ENCODE measurements at places on chromosomes 2 and 18.
A peak's percentile ranks its signal among the peaks of the same experiment; 100 is the strongest.

DNA sequence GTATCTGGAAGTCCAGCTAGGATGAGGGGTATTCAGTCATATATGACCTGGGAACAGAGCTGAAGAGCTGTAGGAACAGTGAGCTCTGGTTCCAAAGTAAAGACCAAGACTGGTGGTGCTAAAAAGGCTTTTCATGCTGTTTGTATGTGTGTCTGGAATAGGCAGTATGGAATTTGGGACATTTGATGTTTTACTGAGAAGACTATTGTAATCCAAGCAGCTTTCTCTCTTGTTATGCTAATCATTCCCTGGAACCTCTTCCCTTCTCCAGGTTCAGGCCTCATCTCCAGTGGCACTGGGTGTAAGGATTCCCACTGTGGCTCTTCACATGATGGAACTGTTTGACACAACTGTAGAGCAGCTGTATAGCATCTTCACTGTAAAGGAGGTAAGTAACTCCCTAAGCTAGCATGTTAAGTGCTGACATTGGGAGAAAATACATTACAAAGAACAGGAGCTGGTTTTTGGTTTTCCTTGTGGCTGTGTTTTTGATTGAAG lies 23.3 kb downstream of the C2orf74 start:
- DNase-seq, result no peak

- DNase-seq, result no peak
Measured at GRCh38 chr18:55920063-55920462, 332.1 kb upstream of the TCF4 start.

DNA sequence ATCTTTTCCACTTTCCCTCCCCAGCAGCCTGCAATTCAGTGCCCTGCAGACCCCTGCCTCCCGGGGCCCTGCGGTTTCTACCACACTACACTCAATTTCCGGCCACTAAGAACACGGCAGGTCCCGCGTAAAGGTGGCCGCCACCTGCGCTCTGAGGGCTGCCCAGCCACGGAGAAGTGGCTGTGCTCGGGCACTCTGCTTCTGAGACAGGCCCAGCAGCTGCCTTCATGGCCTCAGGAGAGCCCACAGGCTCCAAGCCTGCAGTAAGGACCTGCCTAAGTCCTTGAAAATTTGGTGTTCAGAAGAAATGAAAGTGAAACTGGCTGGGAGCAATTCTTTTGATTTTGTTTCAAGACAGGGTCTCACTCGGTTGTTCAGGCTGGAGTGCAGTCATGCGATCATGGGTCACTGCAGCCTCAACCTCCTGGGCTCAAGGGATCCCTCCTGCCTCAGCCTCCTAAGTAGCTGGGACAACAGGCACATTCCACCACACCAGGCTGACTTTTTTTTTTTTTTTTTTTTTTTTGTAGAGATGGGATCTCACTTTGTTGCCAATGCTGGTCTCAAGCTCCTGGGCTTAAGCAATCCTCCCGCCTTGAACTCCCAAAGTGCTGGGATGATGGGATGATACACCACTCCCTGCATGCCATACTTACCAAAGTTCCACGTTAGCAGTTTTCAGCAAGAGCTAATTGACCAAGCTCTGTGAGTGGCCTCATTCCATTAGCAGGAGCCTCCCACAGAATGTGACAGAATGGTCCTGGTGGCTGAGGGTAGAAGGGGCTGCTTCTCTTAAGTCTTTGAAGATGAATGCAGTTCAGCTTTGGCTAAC lies 14.6 kb upstream of the ALPP start:
- no peak for DNase-seq

DNA sequence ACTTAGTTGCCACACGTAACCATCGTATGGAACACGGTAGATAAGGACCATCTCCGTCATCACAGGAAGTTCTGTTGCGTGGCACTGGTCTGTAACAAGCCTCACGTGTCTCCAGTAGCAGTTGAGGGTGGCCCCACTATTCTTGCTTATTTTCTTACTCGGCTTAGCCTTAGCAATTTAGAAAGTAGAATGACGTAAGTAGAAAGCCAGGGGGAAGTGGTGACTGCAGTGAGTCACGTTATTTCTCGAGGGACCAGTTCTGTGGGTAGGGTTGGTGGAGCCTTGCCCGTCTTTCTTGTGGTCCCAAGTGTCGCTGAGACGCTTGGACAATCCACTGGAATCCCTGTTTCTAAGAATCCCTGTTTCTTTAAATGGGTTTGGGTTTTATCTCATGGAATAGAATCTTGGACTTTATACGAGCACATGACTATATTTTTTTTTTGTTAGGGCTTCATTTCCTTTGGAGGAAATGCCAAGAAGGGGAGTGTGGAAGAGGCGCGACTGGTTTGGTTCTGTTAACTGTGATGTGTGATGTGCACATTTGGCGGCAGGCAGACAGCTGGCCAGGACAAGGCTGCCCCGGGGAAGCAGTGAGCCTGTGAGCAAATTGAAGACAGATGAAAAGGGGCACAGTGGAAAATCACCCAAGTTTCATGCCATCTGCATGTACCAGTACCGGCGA lies 96.2 kb downstream of the CABLES1 start:
- no peak for DNase-seq

GRCh38 chr2:111634995-111635538 lies 248.9 kb downstream of the ANAPC1 start:
- no peak for DNase-seq

DNA sequence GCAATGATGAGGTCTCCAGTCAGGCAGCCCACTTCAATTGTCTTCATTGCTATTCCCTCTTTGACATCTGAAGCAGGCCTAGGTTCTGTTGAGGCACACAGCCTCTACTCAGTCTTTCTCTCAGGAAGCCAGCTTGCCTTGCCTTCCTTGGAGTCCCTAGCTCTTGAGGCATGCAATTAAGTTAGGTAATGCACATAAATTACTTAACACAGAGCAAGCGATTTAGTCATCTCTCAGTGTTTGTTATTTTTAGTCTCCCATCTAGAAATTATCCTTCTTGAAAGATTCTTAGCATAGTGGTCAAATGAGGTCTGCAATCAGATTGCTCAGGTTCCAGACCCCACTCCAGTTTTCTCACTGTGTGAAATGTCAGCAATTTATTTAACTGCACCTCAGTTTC lies 32.0 kb downstream of the SULT1C4 start:
- no peak for DNase-seq

DNA sequence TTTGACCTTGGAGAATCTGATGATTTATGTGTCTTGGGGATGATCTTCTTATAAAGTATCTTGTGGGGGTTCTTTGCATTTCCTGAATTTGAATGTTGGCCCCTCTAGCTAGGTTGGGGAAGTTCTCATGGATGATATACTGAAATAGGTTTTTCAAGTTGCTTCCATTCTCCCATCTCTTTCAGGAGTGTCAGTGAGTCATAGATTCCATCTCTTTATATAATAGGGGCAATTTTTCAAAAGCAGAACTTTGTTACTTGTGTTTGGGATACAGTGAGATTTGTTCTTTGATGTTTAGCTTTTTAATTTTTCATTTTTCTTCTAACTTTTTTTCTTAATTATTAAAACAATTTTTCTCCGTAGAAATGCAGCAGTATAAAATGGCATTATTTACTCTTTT lies 19.4 kb downstream of the TMEM87B start:
- no peak for DNase-seq

- DNase-seq, result no peak
Measured at GRCh38 chr2:178491612-178492011, 11.4 kb downstream of the PLEKHA3 start.

GRCh38 chr2:29309090-29310029 lies 194.1 kb downstream of the CLIP4 start:
- DNase-seq, result peak; percentile 31

DNA sequence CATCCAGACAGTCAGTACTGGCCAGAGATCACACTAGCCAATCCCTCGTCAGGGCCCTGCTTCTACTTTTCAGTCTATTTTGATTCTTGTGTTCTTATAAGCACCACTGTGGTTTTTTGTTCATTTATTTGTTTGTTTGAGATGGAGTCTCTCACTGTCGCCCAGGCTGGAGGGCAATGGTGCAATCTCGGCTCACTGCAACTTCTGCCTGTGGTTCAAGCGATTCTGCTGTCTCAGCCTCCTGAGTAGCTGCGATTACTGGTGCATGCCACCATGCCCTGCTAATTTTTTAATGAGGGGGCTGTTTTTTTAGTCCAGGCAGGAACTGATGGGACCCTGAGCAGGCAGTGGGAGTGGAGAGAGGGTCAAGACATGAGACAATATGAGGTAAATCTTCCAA lies 64.9 kb upstream of the KIF5C start:
- no peak for DNase-seq

GRCh38 chr18:24270937-24271380 lies 126.7 kb downstream of the OSBPL1A start:
- DNase-seq, result no peak

DNA sequence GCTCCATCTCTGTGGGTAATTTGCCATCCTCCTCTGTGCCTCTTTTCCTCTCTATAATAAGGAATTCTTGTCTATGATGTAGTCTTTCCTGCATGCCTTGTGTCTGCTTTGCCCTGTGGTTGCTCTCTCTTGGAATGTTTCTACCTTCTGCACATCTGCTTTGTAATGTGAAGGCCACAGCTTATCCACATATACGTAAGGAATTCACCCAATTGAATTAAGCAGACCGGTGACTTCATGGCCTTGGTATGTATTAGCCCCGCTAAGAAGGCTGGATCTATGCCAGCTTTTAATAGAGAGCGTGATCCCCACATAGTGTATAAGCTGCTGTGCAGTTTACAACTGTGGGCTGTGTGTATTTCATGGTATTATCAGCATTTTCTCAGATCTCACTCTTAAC lies 274.7 kb downstream of the RNF144A start:
- DNase-seq, result no peak

- no peak for DNase-seq
Measured at GRCh38 chr18:23986600-23987359, 27.8 kb upstream of the TTC39C start.

DNA sequence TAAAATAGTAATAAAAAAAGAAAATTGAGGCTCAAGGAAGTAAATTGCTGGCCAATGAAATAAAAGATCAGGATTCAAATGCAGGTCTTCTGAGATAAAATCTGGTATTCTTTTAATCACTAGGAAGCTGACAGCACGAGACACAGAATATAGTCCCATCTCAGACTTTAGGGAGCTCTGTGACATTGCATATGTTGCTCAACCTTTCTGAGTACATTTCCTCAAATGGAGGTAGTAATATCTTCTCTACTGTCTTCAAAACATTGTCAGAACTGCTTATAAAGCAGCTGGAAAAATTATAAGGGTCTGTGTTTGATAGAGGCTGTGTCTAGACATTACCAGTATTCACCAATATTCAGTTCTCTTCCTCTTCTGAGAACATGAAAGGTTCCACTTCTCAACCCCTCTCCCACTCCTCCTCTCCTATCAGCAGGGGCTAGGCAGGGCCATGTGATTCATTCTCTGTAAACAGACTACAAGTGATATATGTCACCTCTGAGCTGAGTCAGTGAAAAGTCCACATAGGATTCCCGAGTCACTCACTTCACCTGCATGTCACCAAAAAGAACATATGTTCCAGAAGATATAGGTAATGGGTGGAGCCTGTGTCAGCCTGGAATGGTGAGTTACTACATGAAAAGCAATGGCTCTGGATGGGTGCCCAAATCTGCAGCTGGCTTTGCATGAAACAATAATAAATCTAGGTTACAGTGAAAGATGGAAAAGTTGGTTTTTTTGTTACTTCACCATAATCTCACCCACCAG lies 7.1 kb downstream of the KCNE4 start:
- DNase-seq, result peak; percentile 95

DNA sequence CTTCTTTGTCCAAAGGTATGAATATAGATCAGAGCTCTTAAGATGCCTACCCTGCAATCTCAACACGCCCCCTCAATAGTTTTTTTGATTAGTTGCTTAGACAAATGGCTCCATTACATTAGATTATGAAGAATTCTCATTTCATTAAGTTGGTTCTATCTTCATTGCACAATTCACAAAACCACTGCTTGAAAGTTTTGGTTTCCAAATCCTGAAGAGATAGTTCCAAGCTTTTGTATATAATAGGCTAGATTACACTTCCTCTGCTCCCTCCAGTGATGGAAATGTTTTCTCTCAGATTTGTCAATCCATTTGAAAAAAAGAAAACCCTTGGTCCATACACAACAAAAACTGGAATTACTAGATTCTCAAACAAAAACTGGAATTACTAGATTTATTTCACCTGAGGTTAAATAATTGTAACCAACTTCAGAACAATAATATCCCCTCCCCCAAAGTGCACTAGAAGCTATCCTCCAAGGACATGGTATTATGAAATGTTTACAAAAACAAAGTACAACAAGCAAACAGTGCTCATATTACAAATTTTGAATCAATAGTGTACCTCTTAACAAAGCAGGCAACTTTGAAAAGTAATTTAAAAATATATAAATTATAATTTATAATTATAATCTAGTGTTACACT lies 6.8 kb upstream of the TLK1 start:
- no peak for DNase-seq

DNA sequence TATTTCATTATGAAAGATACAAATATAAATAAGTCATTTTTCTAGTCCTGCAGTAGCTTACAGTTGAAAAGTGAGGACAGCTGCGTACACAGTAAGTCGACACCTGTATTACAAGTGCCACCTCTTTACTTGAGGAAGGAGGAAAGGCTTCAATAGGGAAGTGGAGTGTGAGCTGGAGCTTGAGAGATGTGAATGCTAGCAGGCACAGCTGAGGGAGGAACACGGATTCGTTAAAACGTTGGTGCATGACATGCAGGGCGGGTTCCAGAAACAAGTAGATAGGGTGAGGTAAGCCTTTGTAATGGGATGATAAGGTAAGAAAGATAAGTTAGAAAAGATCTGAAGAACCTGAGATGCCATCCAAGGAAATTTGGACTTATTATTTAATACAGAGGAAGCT lies 98.1 kb upstream of the CSRNP3 start:
- DNase-seq, result peak; percentile 83

GRCh38 chr2:100603948-100604633 lies 41.3 kb downstream of the PDCL3 start:
- DNase-seq, result no peak

DNA sequence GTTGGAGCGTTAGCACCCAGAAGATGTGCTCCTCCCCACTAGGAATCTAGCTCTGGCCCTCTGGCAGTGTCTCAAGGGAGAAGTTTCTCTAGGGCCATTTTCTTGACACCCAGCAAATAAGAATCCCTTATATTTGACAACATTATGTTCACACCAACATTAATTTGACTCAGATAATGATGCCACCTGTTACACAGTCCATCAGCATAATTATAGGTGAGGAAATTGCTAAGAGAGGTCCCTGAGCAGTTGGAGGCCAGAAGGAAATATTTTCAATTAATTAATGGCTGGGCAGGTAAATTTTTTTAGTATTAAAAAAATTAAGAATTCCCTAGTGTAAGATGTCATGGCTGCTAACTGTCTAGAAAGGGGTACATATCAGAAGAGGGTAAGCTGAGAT lies 36.5 kb downstream of the PRKCE start:
- DNase-seq, result no peak

DNA sequence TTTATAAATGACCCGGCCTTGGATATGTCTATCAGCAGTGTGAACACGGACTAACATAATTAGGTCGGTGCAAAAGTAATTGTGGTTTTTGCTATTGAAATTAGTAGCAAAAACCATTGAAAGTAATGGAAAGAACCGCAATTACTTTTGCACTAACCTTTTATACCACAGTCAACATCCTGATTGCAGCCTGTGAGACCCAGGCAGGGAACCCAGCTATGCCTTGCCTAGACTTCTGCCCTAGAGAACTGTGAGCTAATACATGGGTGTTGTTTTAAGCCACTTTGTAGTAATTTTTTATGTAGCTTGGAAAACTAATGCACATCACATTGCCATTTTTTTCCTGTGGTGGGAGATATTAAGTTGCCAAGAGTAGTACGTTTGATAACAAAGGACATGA lies 120.7 kb downstream of the SCG2 start:
- DNase-seq, result no peak

- DNase-seq, result peak; percentile 88
Measured at GRCh38 chr18:48866028-48866733, 84.6 kb downstream of the SMAD7 start.

GRCh38 chr2:15584767-15585469 lies 6.8 kb upstream of the DDX1 start:
- no peak for DNase-seq
